ENCODE measurements at places on chromosomes 2 and 18. TPM values are rescaled to one million over a fixed set of nuclear protein-coding genes. Genes with fewer than 3 reads are reported as not detected.

GPR55 gene
- 0.42 TPM for total RNA-seq

PFN4 gene
- total RNA-seq, result not detected

DSG2 gene
- total RNA-seq, result 2.2 TPM

CFC1 gene
- not detected for total RNA-seq

GPR155 gene
- total RNA-seq, result 36.3 TPM

POTEJ gene
- not detected for total RNA-seq

AFF3 gene
- total RNA-seq, result 48.5 TPM

LHCGR gene
- 3.0 TPM for total RNA-seq

MC2R gene
- not detected for total RNA-seq

ANKRD23 gene
- 4.6 TPM for total RNA-seq

SPC25 gene
- total RNA-seq, result 0.23 TPM

LYG1 gene
- not detected for total RNA-seq

ITGA6 gene
- 29.9 TPM for total RNA-seq

L3MBTL4 gene
- total RNA-seq, result 2.9 TPM

PNO1 gene
- total RNA-seq, result 26.2 TPM

POTEF gene
- total RNA-seq, result not detected

TTC31 gene
- total RNA-seq, result 23.0 TPM
